ENCODE measurements at places on chromosomes 13 and 19. TPM values are rescaled to one million over a fixed set of nuclear protein-coding genes. Genes with fewer than 3 reads are reported as not detected.

The ZNF492 gene
- 0.72 TPM for total RNA-seq

The LHB gene
- total RNA-seq, result not detected

The CDX2 gene
- not detected for total RNA-seq

The KLHL1 gene
- not detected for total RNA-seq

The IGFL2 gene
- total RNA-seq, result 15.8 TPM

The PLPP2 gene
- total RNA-seq, result 104 TPM

The MBD3L3 gene
- total RNA-seq, result not detected

The WDR87 gene
- not detected for total RNA-seq

The ERCC5 gene
- total RNA-seq, result 144 TPM

All from suprapubic skin (tissue), 4 donors.